ENCODE measurements at places on chromosomes 4 and X.

DNA sequence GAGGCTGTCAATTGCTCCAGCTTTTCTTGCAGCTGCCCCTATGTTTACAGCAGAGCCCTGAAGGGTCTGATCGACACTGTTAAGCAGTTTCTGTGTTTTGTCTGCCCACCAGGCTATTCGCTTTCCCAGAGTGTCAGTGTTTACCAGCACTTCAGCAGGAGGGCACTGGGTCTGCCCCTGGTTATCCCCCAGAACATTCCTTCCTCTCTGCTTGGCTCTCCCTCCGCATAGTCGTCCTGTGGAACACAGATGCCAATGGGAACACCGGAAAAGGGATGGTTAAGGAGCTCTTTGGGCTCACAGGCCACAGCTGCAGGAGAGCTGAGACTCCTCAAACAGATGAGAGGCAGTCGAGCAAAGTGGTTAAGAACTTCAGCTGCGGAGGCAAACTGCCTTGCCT lies 71.3 kb upstream of the FBXW7 start:
- no peak for DNase-seq

DNA sequence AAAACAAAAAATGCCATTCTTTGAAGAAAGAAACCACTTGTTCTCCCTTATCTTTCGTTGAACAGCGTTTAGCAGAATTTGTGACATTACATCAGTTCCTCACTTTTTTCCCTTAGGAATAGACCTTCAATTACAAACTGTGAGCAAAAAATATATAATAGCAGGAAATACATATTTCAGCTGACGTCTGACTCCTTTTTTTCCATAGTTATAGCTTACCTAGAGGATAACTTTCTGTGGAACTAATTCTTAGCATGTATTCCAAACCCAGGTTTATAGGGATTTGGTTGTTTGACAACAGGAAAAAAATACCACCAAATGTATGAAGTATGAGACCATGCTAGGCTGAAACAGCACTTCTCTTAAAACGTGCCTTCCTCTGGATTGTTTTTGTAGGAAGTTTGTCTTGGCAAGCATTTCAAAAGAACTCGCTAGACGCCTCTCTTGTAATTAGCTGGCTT lies 2.0 kb upstream of the LIMCH1 start:
- no peak for DNase-seq

GRCh38 chr4:177404986-177405385 lies 37.3 kb downstream of the AGA start:
- no peak for DNase-seq

- no peak for DNase-seq
Observed at GRCh38 chr4:93355411-93355810, 473.1 kb upstream of the ATOH1 start.

- no peak for DNase-seq
Observed at GRCh38 chrX:121150217-121150616, 102.8 kb downstream of the GLUD2 start.

- DNase-seq = no peak
Observed at GRCh38 chr4:82508806-82509428, 52.9 kb downstream of the TMEM150C start.

DNA sequence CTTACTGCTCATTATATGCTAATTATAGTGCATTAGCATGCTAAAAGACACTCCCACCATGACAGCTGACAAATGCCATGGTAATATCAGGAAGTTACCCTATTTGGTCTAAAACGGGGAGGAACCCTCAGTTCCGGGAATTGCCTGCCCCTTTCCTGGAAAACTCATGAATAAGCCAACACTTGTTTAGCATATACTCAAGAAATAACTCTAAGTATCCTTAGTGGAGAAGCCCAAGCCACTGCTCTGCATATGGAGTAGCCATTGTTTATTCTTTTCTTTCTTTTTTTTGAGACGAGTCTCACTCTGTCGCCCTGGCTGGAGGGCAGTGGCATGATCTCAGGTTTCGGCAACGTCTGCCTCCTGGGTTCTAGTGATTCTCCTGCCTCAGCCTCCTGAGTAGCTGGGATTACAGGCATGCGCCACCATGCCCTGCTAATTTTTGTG lies 15.5 kb downstream of the NUDT6 start:
- DNase-seq = no peak

Data from CMK (cell line).